ENCODE measurements at places on chromosomes 7 and 10. TPM values are rescaled to one million over a fixed set of nuclear protein-coding genes. Genes with fewer than 3 reads are reported as not detected.

The KCNIP2 gene
- total RNA-seq = 1.8 TPM

DNA sequence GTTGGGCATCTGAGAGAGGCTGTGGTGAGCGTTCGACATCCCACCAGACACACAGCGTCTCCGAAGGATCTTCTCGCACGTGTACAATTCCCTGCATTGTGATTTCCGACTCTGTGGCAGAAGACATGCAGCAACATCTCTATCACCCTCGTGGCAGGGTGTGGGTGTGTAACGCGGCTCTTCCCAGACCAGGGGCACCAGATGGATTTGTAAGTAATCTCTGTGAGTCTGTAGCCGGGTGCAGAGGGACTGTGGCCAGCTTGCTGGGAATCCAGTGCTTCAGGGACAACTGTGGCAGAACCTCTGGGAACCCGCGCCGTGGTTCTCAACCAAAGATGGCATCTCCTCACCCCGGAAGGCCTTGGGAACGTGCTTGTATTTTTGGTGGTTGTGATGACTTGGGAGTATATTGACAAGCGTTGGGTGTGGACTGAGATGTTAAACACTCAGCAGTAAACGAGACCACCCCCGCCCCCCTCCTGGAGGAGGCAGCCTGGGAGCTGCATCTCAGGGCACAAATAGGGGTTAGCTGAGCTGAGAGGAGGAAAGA, 21.2 kb downstream of the FOXL3 start:
- DNase-seq = peak; percentile 42
- peaks cover 48% of the 10 kb centered on the region for H3K27me3 ChIP-seq
- H3K36me3 ChIP-seq = peaks cover 9% of the 10 kb centered on the region

DNA sequence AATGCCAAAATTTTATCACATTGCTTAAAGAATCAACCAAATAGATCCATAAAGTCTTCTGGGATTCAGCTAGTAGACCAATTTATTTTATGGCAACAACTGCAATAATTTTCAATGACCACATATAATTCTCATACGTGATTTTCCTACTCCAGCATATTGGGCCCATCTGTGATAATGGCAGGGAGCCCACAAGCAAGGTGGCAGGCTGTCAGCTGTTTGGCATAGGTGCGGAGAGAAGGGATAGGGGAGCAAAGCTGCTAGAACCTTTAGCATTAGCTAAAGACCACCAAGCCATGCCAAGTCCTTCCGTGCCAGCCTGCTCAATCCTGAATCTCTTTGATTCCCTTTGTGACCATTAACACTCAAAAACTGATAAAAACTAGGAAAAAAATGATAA, 721.2 kb downstream of the XPNPEP1 start:
- H3K27ac ChIP-seq = no peak overlapping the region
- no peak for DNase-seq
- no peaks in the 10 kb centered on the region for H3K4me1 ChIP-seq
- no peak overlapping the region for H3K4me3 ChIP-seq

- H3K27ac ChIP-seq = no peak overlapping the region
- H3K27me3 ChIP-seq = no peaks in the 10 kb centered on the region
- no peak for DNase-seq
- no peak overlapping the region for H3K4me3 ChIP-seq
- H3K4me1 ChIP-seq = no peaks in the 10 kb centered on the region
- H3K36me3 ChIP-seq = peaks cover 2% of the 10 kb centered on the region
Measured at GRCh38 chr10:79359816-79360498, 12.7 kb downstream of the PPIF start.

GRCh38 chr10:63236113-63236935, 103.2 kb downstream of the NRBF2 start:
- H3K36me3 ChIP-seq = no peaks in the 10 kb centered on the region
- DNase-seq = no peak
- peaks cover 59% of the 10 kb centered on the region for H3K4me1 ChIP-seq
- H3K27ac ChIP-seq = peak overlapping the region; percentile 90
- H3K4me3 ChIP-seq = no peak overlapping the region

The PKD1L1 gene
- total RNA-seq = 0.23 TPM

DNA sequence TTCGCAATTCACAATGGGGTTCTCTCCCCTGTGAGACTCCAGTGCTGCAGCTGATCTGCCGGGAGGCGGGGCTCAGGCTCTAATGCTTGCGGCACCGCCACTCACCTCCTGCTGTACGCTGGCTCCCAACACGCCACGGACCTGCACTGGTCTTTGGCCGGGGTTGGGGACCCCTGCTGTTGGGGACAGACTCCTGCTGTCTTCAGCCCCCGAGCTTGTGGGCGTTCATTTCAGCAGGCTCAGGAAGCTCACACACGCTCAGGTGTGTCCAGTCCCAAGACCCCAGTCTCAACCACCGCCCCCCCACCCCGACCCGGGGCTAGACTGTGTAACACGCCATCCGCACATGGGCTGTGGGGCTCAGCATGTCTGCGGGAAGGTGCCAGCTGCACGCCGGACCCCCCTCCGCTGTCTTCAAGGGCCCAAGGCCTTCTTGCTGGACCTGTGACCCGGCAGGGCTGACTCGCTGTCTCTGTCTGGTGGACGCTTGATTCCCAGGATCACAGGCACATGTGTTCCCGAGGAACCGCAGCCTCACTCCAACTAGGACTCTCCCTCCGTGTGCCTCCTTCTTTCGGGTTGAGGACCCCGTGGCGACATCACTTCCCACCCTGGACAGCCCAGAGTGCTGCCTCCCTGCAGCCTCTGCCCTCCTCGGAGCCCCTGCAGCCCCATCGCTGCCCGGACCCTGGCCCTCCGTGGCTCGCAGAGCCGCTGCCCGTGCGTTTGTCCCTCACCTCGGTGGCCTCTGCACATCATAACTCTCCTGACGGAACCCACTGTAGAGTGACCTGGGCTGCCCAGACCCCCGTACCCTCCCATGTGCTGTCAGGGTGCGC, 106.4 kb downstream of the DNAJB6 start:
- DNase-seq = peak; percentile 93
- H3K27ac ChIP-seq = no peak overlapping the region
- no peak overlapping the region for H3K4me3 ChIP-seq
- H3K4me1 ChIP-seq = no peaks in the 10 kb centered on the region
- no peaks in the 10 kb centered on the region for H3K36me3 ChIP-seq

DNA sequence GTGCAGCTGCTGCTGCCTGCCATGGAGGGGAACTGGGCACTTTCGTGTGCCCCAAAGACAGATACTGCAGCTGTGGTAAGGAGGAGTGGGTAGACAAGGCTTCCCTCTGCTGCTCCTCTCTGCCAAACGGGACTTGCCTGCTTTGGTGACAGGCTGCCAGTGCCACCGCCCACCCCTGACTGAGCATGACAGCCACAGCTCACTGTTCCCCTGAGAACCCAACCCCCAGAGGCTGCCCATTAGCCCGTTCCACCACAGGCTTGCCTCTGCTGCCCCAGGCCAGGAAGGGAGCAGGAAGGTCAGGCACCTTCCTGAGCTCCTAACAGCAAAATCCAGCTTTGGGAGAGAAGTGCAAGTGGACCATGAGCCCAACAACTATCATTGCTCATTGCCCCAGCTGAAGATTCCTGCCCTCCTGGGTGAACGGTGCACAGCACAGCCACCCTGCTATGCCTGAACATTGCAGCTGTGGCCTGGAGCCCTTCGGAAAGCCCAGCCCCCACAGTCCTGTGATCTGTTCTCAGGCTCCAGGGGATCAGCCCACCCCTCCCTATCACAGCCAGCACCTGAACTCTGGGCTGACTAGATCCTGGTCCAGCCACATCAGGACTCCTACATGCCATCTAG, 58.7 kb upstream of the ANTXRL start:
- H3K4me3 ChIP-seq = no peak overlapping the region
- DNase-seq = no peak
- no peaks in the 10 kb centered on the region for H3K36me3 ChIP-seq

DNA sequence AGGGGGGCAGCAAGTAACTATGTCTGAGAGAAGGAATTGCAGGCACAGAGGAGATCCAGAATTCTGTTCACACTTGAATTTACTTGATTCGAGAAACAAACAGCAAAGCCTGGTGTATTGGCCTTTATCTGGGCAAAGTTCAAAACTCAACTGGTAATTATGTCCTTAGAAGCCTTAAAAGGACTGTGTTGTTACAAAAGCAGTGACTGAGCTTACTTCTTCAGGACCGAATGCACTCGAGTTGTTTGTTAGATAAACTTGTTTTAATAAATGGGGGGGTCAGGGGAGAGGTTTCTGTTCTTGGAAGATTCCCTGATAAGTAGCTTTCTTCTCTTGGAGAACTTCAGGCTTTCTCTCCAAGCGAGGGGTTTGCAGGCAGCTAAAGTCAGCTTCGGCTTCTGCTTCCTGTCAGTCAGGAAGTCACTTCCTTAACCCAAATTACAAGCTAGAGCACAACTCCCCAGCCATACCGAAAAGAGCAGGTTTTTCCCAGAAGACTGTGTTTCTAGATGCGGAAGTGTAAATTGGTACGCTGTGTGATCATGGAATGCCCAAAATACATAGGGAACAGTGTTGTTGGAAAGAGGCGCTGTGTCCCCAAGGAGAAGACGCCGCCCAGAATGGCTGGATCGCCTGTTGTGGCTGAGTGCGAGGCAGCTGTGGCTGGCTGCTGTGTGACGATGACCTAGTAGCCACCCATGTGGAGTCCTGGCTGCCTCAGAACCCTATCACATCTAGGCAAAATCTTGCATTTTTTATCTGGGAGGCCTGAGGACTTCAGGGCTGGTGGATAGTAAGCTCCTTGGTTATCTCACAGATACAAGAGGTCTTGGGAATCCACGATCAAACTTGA, 110.4 kb downstream of the TCF7L2 start:
- H3K27me3 ChIP-seq = no peaks in the 10 kb centered on the region
- peaks cover 11% of the 10 kb centered on the region for H3K4me1 ChIP-seq
- DNase-seq = no peak

DNA sequence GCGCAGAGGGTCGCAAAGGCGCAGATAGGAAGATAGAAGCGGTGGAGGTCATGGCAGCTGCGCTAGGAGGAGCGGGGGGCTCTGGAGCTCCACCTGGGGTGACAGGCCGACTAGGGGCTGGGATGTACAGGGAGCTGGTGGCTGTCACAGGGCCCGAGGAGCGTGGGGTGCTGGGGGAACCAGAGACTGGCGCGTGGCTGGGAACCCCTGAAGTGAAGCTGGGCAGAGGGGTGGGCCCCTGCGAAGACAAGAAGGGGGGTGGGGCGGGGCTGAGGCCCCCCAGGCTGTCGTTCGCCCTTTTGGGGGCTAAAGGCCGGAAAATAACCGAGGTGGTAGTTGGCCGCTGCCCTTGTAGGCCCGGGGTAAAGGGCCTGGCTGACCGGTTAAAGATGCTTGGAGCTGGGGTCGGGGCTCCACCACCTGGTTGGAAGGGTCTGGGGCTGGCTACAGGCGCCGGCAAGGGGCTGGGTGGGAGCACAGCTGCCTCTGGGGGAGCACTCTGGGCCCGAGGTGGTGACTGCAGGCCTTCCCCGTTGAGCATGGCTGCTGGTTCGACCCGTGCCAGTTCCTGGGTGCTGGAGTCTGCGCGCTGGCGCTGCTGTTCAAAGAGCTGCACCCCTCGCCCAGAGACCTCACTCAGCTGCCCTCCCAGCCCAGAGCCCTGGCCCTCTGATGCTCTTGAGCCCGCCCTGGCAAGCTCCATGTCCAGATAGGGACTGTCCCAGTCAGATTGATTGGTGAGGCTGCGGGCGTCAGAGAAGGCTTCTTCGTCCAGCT, 6.8 kb upstream of the MYOZ1 start:
- peaks cover 28% of the 10 kb centered on the region for H3K4me1 ChIP-seq
- peak overlapping the region; percentile 73 for H3K4me3 ChIP-seq
- H3K36me3 ChIP-seq = no peaks in the 10 kb centered on the region
- no peak overlapping the region for H3K27ac ChIP-seq
- DNase-seq = no peak

- DNase-seq = no peak
- no peak overlapping the region for H3K4me3 ChIP-seq
- no peak overlapping the region for H3K27ac ChIP-seq
- H3K27me3 ChIP-seq = no peaks in the 10 kb centered on the region
- H3K36me3 ChIP-seq = peaks cover 2% of the 10 kb centered on the region
Measured at GRCh38 chr10:89710753-89711152, 9.4 kb downstream of the KIF20B start.

DNA sequence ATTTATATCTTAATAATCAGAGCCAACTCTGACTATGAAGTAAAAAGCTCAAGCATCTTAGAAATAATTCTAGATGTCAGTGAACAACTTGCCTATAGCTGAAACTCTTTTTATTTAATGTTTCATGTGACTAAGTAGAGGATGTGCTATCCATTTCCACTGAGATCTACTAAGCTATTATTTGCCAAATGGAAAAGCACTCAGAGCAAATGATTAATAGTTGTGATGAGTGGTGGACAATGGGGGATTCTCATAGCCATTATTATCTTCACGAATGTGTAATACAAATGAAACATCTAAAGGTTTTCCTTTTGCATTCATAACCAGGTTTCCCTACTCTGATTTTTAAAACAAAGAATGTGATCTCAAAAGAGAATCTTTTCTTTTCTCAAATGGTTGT, 126.6 kb upstream of the GNAI1 start:
- H3K4me1 ChIP-seq = peaks cover 3% of the 10 kb centered on the region
- H3K4me3 ChIP-seq = no peak overlapping the region
- H3K27ac ChIP-seq = no peak overlapping the region
- no peaks in the 10 kb centered on the region for H3K36me3 ChIP-seq
- peaks cover 17% of the 10 kb centered on the region for H3K27me3 ChIP-seq

DNA sequence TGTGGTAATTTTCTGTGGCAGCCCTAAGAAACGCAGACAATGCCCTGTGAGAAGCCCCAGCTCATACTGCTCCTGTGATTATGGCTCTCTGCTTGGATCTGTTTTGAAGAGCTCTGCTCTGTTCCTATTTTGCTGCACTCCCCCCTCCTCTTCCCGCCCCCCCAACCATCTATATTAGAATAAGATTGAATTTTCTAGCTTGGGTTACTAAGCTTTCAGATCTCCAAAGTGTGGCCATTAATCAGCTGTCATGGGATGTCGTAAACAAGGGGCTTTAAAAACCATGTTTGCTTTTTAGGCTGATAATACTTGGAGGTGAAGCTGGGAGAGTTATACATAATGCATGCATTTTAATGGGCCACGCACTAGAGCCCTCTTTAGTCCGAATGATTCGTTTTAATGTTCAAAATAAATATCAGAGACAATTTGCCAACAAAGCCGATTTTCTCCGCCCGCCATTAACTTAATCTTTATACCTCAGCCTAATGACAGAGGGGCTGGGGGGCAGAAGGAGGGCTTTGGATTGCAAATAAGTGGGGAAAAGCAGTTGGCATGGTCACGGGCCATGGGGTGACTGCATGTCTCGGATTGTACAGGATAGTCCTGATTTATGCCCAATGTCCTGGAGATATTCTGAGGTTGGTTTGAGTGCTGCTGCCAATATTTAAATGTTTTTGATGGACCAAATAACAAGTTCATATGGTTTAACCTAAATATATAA, 165.5 kb downstream of the RPS24 start:
- DNase-seq = no peak
- H3K27me3 ChIP-seq = peaks cover 13% of the 10 kb centered on the region
- peaks cover 1% of the 10 kb centered on the region for H3K4me1 ChIP-seq
- no peaks in the 10 kb centered on the region for H3K36me3 ChIP-seq
- H3K4me3 ChIP-seq = no peak overlapping the region
- no peak overlapping the region for H3K27ac ChIP-seq

DNA sequence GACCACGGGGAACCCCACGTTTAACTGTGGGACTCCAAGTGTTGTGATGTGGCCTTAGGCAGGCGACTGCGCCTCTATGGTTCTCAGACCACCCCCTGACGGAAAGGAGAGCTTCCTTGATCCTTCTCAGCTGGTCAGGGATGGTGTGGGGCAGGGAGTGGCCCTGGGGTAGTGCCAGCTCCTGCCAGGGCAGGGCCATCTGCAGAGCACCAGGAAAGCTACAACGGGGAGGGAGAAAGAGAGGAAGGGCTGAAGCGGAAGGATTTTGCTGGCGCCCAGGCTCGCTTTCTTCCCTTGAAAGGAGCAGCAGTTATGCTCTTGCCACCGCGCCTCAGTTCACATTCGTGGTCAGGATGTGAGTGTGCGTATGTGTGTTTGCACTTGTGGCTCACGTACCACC, 74.9 kb upstream of the PCBD1 start:
- no peaks in the 10 kb centered on the region for H3K36me3 ChIP-seq
- DNase-seq = peak; percentile 77
- no peaks in the 10 kb centered on the region for H3K4me1 ChIP-seq
- H3K27me3 ChIP-seq = peaks cover 50% of the 10 kb centered on the region
- H3K27ac ChIP-seq = no peak overlapping the region

The ARHGAP22 gene
- 8.8 TPM for total RNA-seq
